ENCODE measurements at places on chromosomes 5 and 9. TPM values are rescaled to one million over a fixed set of nuclear protein-coding genes. Genes with fewer than 3 reads are reported as not detected.

Gene PHF24
- total RNA-seq, result not detected

Gene DMRT3
- total RNA-seq, result not detected

Gene PCDHB2
- total RNA-seq, result 0.29 TPM

Gene PCDHGA1
- not detected for total RNA-seq

Gene NXNL2
- 2.6 TPM for total RNA-seq

Data from myometrial cell (primary cell).